ENCODE measurements at places on chromosomes 5 and 9.

GRCh38 chr5:111738118-111738517, 18.9 kb downstream of the NREP start:
- DNase-seq, result no peak

DNA sequence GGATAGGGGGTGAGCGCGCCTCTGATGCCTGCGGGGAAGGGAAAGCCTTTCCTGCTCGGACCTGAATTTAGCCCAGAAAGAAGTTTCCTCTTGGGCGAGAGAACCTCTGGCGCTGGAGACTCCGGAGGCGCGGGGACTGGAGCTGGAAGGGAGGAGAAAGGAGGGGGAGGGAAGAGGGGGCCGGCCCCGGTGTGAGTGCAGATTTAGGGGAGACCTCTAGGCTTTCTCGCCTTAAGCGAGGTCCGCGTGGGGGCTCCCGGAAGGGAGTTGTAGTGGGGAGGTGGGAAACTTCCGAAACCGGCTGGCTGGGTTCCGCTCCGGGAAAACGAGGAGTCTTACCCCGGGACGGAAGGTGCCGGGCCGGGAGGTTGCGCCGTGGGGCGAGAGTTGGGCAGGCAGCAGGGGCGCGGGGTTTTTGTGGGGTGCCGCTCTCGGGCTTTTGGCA, 1.3 kb downstream of the PCSK5 start:
- no peak for DNase-seq

DNA sequence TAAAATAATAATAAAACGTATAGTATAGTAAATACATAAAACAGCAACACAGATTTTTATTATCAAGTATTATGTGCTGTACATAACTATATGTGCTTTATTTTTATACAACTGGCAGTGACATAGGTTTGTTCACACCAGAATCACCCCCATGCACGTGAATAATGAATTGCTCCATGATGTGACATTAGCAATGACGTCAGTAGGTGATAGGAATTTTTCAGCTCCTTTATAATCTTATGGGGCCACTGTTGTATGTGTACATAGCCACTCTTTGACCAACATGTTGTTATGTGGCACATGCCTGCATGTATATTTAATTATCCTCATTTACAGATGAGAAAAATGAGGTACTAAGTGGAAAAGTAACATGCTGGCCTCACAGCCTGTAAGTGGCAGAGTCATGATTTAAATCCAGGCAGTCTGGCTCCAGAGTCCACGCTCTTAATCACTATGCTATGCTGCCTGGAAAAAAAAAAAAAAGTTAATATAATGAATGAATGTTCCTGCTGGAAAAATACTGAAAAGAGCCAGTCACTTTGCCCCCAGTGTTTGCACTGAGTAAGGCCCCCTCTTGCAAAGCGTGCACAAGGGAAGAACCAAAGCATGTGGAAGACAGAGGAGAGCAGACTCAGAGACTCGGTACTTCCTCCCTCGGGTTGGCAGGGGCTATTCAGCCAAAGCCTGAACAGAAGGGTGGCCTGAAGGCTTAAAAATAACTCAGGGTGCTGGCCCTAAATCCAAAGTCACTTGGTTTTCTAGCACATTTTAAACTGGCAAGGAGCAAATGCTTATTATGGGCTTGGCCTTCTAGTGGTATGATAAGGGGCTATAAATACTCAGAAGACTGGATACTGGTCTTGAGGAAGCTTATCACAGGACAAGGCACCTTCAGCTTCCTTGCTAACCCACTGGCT, 206.8 kb downstream of the GLIS3 start:
- DNase-seq, result no peak

GRCh38 chr9:134740071-134740470, 98.5 kb downstream of the COL5A1 start:
- DNase-seq, result no peak

GRCh38 chr9:23826120-23826629, at the start of gene ELAVL2:
TSS of gene ELAVL2 (minus strand) at chr9:23826240. CDS start at chr9:23762234, 64,006 bp downstream.
- DNase-seq, result no peak

- no peak for DNase-seq
Measured at GRCh38 chr5:125969011-125969813, 454.0 kb upstream of the GRAMD2B start.

DNA sequence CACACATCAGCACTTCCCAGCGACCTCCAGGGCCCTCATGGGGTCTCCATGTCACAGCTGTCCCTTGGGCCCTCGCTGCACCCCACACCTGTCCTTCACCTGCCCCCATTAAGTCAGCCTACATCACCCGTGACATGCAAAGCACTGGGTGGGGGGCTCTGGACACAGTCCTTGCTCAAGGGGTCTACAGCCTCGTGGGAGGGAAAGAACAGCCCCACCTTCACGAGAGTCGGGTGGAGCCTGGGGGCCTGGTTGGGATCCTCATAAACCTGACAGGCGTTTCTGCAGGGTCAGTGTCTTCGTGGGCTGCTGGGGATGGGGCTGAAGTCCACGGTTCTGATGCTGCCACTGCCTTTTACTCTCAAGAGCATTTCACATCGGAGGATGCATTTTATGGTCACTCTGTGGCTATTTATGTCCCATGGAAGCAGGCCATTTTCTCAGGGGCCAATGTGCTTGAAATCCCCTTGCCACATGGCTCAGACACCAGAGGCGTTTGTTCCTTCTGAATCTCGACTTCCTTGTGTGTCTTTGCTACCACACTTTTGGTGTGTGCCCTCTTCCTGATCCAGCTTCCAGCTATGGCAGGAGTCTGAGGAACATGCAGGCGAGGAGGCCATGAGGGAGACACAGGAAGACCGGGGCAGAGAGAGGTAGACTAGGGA, at the start of gene OR2V1:
Gene OR2V1 (minus strand): TSS at position 338 of the 665 bp plus-strand sequence. CDS start 5,865 bp downstream, outside the sequence.
- no peak for DNase-seq

- DNase-seq, result no peak
Measured at GRCh38 chr9:128434340-128434739, 13.7 kb downstream of the CERCAM start.

DNA sequence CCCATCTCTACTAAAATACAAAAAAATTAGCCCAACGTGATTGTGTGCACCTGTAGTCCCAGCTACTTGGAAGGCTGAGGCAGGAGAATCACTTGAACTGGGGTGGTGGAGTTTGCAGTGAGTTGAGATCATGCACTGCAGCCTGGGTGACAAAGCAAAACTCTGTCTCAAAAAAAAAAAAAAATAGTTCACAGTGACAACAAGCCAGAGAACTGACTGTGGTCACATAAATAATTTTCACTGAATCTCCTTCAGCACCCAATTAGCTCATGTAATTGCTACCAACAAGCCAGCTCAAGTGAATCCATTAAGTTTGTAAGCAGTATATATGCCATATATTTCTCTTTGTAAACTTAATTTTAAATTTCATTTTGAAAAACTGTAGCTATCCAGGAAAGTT, 14.5 kb upstream of the AFAP1L1 start:
- no peak for DNase-seq

GRCh38 chr5:54876976-54877375, 108.4 kb downstream of the ESM1 start:
- DNase-seq, result no peak

- no peak for DNase-seq
Measured at GRCh38 chr9:89080193-89080592, 88.9 kb downstream of the S1PR3 start.
